ENCODE measurements at places on chromosomes 3 and 15.
A peak's percentile ranks its signal among the peaks of the same experiment; 100 is the strongest.

DNA sequence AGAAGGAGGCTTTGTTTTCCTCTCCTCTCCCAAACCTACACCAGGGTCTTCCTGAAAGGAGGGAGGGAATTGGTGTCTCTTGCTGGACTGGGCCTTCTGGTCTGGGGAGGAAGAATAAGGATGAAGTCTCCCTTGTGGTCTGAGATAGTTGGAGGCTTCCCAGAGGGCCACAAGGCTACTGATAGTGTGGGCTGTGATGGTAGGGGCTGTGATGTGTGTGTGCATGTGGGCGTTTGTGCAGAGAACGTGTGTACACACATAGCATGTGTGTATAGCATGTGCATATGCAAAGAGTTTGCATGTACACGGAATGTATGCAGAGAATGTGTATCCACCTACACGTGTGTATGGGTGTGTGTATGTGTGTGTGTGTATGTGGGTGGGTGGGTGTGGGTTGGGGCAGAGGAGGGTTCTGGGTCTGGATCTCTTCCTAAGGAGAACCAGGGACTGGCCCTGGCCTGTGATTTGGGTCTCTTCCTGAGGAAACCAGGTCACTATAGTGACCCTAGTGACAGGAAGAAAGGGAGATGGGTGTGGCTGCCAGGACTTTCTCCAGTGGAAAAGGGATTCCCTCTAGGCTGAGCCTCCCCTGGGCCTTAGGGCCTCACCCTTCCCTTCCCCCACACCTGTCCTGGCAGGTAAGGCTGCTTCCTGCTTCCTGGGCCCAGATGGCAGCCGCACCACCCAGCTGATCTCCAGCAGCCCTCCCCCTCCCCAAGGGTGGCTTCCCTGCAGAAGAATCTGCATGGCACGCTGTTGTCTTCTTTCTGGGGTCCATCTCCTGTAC lies 1.7 kb downstream of the FLNB start:
- DNase-seq: no peak

GRCh38 chr3:194275721-194276120 lies 75.4 kb downstream of the CPN2 start:
- DNase-seq: no peak

- DNase-seq: peak; percentile 26
Observed at GRCh38 chr15:25439369-25439836, 579 bp upstream of the UBE3A start.

- DNase-seq: no peak
Observed at GRCh38 chr15:48451736-48452135, 120.5 kb downstream of the DUT start.

- no peak for DNase-seq
Observed at GRCh38 chr3:55166576-55167555, 239.0 kb upstream of the LRTM1 start.

GRCh38 chr3:190883973-190884832 lies 21.7 kb upstream of the GMNC start:
- DNase-seq: peak; percentile 77

- DNase-seq: peak; percentile 40
Observed at GRCh38 chr15:67521783-67522568, 1.0 kb downstream of the C15orf61 start.

DNA sequence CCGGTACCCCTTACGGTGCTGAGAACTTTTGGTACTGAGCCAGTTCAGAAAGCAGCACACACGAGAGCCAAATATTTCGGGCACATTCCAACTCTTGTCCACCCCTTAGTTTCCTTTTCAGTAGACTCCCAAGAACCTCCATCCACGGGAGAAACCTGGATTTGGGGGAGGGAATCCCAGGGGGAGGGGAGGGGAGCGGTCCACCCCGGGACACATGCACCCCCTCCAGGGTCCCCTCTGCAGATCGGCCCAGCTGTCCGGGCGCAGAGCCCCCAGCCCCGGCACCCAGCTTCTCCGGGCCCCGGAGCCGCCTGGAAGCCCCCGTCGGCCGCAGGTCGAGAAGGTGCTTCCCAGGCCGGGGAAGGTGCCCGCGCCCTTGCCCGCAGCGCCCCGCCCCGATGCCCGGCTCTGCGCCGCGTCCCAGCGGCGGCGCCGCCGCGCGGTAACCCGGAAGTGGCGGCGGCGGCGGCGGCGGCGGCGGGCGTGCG lies 455 bp upstream of the ABHD17C start:
- DNase-seq: peak; percentile 56

- no peak for DNase-seq
Observed at GRCh38 chr3:136023264-136023978, 57.9 kb downstream of the PPP2R3A start.

DNA sequence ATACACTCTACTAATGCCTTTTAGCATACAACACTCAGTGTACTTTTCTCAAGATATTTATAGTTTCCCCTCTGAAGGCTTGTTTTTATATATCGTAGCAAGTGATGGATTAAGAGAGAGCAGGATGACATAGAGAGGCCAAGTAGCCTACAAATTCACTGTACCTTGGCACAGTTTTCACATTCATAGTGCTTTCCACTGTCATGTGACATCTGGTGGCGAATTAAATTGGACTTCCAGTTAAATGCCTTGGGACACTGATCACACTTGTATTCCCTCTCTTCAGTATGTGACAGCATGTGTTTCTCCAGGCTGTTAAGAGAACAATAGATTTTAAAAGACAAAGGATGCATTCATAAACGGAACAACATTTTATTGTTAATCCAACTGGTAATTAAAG lies 541.1 kb downstream of the MECOM start:
- no peak for DNase-seq

DNA sequence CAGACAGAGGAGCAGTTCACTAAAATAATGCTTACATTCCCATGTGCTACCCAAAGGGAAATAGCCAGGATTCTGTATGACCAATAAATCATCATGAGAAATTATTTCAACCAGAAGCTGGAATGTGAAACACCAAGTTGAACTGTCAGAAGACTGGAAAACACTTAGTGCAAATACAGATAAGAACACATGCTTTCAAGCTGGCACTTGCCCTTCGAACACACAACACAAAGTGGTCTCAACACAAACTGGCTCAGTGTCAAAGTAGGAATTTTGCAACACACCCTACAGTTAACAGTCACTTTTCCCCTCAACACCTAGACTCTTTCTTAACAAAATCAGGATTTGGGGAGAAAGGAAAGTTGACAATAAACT lies 1.3 kb downstream of the FSD2 start:
- DNase-seq: peak; percentile 18

DNA sequence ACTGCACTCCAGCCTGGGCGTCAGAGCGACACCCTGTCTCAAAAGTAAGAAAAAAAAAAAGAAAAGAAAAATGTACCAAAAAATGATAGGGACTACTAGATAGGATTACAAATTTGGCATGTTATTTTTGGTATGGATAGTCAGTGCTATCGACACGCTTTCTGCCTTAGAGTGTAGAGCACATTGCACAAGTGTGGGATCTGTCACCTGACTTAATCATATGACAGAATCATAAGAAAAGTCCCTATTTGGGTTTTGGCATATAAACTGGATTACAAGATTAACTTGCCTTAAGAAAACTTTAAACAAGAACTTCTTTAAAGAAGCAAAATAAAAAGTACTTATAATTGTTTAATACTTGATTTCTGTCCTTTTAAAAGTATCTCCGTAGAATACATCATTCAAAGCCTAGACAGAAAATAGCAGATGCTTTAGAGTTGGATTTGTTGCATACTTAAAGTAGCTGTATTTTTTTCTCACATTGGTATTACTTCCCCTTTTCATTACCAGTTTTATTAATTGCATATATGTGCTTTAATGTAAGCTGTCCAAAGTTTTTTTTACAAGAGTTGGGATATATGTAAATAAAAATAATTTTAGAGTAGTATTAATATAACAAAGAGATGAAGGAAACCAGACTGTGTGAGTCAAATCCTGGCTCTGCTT lies 7.8 kb downstream of the ATP6V1A start:
- DNase-seq: no peak

Data from fibroblast of pulmonary artery (primary cell).